Breast epithelium (tissue), 4 donors: ENCODE measurements at places on chromosomes 2 and 18.

- DNase-seq: no peak
Measured at GRCh38 chr2:37436323-37436722, 91.9 kb downstream of the QPCT start.

DNA sequence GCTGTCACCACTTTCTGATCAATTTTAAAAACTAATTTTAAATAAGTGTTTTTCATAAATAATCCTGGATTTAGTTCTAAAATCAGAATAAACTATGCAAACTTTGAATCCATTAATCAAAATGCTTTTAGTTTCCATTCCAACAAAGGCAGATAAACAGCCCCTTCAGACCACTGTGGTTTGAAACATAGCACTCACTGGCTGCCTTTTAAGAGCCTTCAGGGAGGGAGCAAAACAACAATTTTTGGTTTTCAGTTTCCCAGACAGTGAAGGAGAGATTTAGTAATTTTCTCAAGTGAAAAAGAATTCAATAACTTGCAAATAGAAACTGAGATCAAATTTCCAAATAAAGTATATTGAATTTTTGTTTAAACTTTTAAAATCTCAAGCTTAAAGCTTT lies 46.1 kb downstream of the CDK15 start:
- DNase-seq: no peak

DNA sequence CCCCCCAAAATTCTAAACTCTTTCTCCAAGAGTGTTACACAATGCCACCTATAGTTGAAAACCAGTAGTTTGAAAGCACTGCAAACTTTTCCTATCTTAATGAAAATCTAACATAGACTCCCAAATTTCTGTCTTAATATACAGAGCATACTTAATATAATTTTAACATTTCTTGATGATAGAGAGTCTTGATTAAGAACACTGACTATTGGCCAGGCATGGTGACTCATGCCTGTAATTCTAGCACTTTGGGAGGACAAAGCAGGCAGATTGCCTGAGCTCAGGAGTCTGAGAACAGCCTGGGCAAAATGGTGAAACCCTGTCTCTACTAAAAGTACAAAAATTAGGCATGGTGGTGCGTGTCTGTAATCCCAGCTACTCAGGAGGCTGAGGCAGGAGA lies 34.2 kb downstream of the ASXL2 start:
- DNase-seq: no peak

DNA sequence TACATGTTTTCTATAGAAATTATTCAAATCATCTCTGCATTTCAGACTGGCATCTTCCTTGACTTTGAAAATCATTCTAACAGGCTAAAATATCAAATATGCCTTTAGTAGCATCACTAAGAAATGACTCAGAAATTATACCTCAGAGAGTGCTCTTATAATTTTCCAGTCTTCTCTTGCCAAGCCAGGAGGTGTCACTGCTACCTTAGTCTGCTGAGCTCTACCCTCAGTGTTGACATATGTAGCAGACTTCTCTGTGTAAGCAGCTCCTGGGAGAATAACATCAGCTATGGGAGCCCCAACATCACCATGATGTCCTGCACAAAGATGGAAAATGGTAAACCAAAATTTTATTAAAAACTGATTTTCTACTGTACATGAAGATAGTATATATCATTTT lies 31.6 kb downstream of the NDUFS1 start:
- no peak for DNase-seq

DNA sequence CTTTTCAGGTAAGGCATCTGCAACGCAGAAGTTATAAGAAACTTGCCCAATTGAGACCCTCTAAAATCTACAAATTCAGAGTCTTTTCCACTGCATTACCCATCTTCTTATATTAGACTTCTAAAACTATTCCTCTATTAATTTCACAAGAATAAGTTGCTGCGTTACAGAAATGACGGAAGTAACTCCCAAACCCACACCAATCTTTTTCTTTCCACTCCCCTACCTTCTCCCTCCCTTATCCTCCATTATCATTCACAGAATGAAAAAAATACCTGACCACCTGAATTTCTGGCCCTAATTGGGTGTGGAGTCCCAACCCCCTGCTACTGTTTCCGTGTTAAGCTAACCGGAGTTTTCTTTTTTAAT lies 689 bp downstream of the RPRD1A start:
- DNase-seq: no peak

GRCh38 chr2:70069049-70069448 lies 18.2 kb upstream of the PCBP1 start:
- DNase-seq: no peak

DNA sequence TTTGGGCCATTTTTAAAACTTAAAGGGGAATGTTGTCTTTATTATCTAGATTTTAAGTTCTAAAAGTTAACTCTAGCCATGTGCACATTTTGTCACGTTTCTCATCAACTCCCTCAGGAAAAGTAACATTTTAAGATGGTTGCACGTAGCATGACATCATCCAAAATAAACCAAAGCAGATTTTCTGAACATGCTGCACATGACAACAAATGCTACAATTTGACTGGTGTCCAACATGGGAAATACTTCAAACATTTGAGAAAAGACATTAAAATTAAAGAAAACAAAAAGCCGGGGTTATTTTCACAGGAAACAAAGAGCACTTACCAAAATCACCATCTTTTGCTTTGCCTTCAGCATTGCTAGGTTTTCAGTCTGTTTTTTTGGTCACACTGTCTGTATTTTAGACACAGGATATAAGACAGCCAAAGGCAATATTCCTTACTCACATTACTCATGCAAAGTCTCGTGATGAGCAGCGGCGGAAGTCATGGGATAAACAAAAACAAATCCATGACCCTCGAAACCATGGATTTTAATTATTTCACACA lies 51.3 kb upstream of the RND3 start:
- DNase-seq: no peak
